ENCODE measurements at places on chromosomes 6 and 20.

GRCh38 chr6:140283197-140283596 lies 908.7 kb upstream of the CITED2 start:
- DNase-seq, result no peak

- DNase-seq, result no peak
These were observed 173.1 kb upstream of the CST7 start for GRCh38 chr20:24775966-24776365.

DNA sequence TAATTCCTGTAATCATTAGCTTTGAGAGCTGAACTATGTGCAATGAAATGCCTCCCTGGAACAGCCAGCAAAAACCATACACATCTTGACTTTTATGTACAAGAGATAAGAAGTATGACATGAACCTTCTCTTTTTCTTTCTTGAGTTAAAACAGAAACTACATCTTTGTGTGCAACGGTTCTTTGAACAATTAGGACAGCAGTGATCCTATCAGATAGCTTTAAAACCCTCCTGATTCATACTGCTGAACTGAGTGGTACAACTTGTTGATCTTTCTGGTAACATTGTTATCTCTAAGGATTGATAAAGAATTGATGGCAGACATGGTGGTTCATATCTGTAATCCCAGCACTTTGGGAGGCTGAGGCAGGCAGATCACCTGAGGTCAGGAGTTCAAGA lies 43.4 kb downstream of the TRAF3IP2 start:
- DNase-seq, result no peak

GRCh38 chr20:44714701-44715498 lies at the start of gene CCN5:
TSS of gene CCN5 (plus strand) at chr20:44715369. CDS start at chr20:44715391, 22 bp downstream.
- no peak for DNase-seq

DNA sequence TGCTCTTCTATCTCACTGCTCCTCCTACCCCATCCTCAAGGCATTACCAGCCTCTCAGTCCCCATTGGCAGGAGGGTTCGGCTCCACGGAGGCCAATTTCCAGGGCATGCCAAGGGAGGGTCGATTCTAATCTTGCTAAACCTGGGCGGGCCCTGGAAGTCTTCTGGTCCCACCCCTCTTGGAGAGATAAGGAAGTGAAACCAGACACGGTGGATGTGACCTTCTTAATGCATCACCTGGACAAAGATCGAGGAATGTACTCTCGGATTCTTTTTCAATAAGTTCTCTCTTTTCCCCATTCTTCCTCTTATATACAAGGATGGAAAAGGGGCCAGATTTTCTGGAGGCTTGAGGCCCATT lies 112.2 kb upstream of the ARMC2 start:
- no peak for DNase-seq

DNA sequence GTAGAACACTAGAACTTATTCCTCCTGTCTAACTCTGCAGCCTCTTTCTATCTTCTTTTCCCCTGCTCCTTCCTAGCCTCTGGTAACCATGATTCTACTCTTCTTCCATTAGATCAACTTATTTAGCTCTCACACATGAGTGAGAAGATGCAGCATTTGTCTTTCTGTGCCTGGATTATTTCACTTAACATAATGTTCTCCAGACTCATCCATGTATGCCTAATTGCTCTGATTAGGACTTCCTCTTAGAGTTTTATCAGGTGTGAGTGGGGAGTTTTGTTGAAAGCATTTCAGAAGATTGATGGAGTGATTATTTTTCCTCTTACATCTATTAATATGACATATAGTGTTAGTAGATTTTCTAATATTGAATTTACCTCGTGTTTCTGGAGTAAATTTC lies 140.4 kb downstream of the CDKAL1 start:
- DNase-seq, result no peak

DNA sequence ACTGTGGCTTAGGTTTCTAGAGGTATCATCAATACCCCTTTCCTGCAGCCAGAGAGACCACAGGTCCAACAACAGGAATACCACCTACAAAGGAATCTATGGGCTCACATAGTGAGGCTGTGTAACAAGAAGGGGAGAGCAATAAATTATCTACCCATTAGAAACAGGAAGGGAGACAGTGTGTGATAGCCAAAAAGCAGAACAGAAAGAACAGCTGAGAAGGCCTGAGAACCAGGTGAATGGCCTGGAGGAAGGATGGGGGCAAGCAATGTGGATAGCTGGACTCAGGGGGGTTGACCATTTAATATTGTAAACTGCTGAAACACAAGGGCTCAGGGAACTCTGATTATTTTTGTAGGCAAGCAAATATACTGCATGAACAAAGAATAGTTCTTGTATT lies 628.2 kb downstream of the COL12A1 start:
- no peak for DNase-seq

DNA sequence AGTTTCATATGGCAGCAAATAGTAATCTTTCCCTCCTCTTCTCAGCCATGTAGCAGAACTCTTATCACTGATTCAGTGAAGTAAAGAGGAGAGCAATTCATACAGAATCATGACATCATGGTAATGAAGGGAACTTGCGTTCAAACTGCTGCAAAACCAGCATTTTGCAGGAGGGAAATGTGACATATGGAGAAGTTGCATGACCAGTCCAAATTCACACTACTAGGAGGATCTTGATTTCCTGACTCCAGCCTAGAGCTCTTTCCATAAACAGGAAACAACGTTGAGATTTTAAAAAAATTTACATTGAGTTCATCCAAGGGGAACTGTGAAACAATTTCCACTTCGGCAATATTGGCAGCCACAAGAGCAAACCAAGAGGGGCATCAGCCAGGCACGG lies 63.8 kb downstream of the MBOAT1 start:
- no peak for DNase-seq

- DNase-seq, result no peak
These were observed 43.9 kb upstream of the EXOC2 start for GRCh38 chr6:736657-737446.

- DNase-seq, result no peak
These were observed 3.6 kb upstream of the PRPH2 start for GRCh38 chr6:42726026-42726425.

DNA sequence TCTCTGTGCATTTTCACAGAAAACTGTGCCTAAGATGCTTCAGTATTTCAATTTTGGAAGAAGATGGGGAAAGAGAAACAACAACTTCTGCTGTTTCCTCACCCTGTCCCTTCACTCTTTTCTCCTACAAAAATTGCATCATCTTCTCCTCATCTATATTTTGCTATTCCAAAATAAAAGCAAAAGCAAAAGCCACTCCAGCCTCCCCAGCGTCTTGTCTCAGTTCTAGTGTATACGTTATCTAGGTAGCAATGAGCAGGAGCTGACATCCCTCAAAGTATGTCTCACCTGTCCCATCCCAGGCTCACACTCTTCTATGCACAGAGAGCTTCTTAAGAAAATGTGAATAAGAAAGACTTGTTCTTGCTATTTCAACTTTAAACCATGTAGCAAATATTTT lies 163.8 kb upstream of the TAB2 start:
- DNase-seq, result no peak

GRCh38 chr6:127288705-127289104 lies 22.0 kb downstream of the RNF146 start:
- DNase-seq, result no peak

DNA sequence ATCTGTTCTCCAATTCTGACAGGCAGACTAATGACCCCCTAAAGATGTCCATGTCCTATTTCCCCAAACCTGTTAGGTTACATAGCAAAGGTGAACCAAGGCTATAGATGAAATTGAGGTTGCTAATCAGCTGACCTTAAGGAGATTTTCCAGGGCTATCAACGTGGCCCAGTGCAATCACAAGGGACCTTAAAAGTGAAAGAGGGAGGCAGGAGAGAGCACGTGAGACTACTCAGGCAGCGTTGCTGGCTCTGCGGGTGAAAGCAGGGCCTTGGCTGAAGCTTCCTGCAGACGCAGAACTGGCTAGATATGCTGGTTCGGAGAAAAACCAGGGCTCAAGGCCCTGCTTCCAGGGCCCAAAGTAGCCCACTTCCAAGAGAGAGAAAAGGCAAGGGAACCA lies 78.7 kb downstream of the NCOA7 start:
- no peak for DNase-seq

DNA sequence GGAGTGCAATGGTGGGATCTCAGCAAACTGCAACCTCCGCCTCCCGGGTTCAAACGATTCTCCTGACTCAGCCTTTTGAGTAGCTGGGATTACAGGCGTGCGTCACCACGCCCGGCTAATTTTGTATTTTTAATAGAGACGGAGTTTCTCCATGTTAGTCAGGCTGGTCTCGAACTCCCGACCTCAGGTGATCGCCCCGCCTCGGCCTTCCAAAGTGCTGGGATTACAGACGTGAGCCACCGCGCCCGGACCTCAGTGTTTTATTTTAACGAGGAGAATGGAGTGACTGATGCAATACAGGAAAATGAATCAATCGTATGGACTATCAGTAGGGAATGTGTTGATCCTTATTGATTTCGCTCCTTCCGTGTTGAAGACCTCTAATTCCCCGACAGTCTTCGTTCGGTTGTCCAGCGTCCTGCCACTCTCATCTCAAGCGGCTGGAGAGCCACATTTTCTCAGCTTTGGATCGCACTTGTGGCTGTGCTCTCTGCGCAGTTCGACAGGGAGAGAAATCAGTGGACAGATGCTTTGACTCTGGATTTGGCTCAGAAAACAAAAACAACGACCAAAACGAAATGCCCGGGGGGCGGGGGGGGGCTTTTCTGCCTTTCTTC lies 166.2 kb downstream of the TRIM27 start:
- DNase-seq, result no peak

GRCh38 chr6:22970004-22970403 lies 400.6 kb downstream of the HDGFL1 start:
- no peak for DNase-seq

GRCh38 chr6:68726337-68726736 lies 91.3 kb downstream of the ADGRB3 start:
- no peak for DNase-seq

- no peak for DNase-seq
These were observed 130.4 kb downstream of the TNFRSF21 start for GRCh38 chr6:47179286-47179685.

- DNase-seq, result no peak
These were observed 9.9 kb upstream of the SLC17A3 start for GRCh38 chr6:25883991-25884390.

GRCh38 chr6:22146678-22146930 lies 150.2 kb downstream of the PRL start:
- no peak for DNase-seq

DNA sequence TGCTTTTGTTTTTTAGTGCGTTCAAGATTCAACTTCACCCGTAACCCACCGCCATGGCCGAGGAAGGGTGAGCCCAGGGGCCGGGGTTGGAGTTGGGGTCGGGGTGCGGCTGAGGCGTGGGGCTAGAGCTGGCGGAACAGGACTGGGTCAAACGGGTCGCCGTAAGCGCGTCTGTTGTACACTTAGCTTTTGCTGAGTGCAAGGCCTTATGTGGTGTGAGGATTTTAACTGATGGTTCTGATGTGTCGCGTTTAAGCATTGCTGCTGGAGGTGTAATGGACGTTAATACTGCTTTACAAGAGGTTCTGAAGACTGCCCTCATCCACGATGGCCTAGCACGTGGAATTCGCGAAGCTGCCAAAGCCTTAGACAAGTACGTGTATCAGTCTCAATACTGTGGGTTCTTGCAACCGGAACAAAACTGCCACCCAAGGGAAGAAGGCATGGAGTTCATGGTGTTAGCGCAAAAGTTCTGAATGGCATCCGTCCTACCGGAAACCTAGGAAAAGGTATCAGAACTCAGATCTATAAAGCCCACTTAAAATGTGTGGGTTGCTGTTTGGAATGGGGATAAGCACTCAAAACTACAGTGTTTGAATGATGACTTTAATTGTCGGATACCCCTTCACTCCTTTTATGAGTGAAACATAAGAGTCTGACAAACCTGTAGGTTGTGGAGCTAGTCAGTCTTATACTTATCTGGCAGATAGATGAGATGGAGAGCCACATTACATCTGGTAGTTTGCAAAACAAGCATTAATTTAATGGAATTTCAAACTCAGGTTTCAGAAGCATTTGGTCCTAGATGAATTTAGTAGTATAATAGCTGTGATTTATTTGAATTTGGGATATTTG lies 574 bp downstream of the RPS12 start:
- DNase-seq, result no peak

- no peak for DNase-seq
These were observed 31.2 kb downstream of the PLAGL1 start for GRCh38 chr6:143976806-143977349.

DNA sequence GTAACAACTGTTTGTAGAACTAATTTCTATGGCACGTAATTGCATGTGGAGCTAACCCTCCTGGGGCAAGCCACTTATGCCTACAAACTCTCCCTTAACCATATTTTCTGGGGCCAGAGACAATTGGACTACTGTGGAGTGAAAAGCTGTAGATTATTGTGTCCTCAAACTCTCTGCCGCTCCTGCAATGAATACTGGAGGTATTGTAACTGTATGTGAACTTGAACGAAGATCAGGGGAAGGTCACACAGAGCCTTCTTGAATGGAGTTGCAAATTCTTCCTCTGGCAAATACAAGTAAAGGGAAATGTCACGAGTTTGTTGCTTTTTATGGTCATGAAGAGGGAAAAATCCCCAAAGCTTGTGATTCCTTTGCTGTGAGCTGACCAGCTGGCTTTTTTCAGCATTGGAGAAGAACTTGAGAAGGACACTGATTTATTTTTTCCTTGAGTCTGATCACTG lies 18.2 kb downstream of the AKAP12 start:
- DNase-seq, result no peak

- DNase-seq, result no peak
These were observed 39.4 kb downstream of the HNF4A start for GRCh38 chr20:44394702-44395460.

DNA sequence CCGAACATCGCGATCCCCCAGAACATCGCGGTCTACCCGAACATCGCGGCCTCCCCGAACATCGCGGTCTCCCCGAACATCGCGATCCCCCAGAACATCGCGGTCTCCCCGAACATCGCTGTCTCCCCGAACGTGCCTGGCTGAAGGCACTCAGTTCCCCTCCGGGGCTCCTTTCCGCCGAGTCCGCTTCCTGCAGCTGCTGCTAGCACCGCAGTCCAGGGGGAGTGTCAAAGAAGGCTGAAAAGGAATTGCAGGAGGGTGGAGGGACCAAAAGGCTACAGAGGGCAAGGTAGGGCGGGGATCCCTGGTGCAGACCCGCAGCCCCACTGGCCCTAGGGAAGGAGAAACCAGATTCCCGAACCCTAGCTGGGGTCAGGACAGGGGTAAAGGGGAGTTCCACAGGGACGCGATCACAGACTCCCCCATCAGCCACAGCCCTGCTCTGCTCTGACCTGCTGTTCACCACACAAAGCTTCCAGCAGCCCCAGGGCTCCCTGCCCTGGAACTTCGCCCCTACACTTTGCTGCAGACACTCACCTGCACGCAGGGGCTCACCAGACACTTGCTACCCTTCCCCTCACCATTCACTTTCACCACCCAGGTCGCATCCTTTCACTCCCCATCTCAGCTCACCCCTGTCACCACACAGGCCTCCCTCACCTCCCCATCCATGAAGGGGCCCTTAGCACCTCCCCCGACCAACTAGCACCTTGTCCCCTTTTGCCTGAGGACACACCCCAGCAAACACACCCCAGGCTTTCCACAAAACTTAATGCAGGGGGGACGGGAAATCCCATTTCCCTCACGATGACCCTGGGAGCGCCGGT lies 1.7 kb downstream of the ULBP1 start:
- DNase-seq, result peak; percentile 14

GRCh38 chr6:5540370-5540769 lies 279.1 kb downstream of the FARS2 start:
- DNase-seq, result no peak

All from activated CD4-positive, alpha-beta T cell treated with anti-CD3 and anti-CD28 coated beads for 24 hours (primary cell).